ENCODE measurements at places on chromosomes 13 and 19. TPM values are rescaled to one million over a fixed set of nuclear protein-coding genes. Genes with fewer than 3 reads are reported as not detected.

GRK1 gene
- not detected for total RNA-seq

FCAR gene
- total RNA-seq = not detected

KASH5 gene
- total RNA-seq = 0.31 TPM

MVB12A gene
- total RNA-seq = 34.5 TPM

All from CD8-positive, alpha-beta memory T cell (primary cell).